ENCODE measurements at places on chromosomes 4 and X.

GRCh38 chr4:98652996-98653395 lies 5.4 kb downstream of the TSPAN5 start:
- no peak for DNase-seq

GRCh38 chr4:75834095-75834771 lies 68.0 kb downstream of the PPEF2 start:
- no peak for DNase-seq

DNA sequence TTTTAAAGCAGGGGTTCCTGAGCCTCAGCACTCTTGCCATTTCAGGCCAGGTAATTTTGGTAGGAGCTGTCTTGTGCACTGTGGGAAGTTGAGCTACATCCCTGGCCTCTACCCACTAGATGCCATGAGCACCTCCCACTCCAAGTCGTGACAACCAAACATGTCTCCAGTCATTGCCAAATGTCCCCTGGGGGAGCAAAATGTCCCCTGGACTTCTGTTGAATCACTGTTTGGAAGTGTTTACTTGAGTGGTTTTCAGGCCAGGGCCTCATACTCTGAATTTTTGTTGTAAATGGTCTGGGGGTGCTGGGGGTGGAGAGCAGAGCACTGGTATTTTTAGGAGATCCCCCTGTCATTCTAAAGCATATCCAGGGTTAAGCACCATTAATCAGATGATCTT lies 3.2 kb downstream of the PDK3 start:
- DNase-seq, result no peak

DNA sequence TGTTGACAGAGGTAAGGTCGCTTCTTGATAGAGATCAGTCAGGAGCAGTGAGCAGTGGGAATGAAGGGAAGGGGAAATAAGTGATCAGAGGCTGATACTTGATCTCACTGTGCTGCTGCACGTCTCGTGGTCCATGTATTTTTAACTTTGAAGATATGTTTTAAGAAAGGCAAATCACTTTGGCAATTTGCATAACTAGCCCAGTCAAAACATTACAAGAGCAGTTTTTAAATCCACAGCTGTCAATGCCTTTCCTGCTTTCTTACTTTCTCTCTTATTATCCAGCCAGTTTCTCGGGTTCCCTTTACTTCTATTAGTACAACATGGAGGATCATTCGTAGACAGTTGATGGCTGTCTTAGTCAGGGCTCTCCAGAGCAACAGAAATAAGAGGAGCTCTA lies 472.8 kb downstream of the TMA16 start:
- DNase-seq, result no peak

- no peak for DNase-seq
Observed at GRCh38 chr4:75633846-75634245, 3.5 kb upstream of the CDKL2 start.
